ENCODE measurements at places on chromosomes 16 and 17.

DNA sequence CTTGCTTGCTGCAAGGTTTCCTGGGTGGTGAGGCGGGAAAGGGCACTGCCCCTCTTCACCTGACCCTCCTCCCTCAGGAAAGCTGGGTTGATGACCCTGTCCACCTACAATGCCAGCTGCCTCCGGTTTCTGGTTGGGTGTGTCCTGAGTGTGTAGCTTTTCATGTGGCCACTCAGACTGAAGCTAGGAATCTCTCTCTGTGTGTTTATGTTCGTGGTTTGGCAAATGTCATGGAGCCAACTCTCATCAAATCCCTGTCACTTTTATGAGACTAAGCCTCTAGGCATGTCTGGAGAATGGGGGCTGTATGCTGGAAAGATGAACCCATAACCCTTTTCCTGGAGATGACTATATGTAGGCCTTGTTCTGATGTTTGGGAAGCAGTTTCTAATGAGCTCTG lies 17.1 kb downstream of the PLEKHG4 start:
- DNase-seq, result no peak

DNA sequence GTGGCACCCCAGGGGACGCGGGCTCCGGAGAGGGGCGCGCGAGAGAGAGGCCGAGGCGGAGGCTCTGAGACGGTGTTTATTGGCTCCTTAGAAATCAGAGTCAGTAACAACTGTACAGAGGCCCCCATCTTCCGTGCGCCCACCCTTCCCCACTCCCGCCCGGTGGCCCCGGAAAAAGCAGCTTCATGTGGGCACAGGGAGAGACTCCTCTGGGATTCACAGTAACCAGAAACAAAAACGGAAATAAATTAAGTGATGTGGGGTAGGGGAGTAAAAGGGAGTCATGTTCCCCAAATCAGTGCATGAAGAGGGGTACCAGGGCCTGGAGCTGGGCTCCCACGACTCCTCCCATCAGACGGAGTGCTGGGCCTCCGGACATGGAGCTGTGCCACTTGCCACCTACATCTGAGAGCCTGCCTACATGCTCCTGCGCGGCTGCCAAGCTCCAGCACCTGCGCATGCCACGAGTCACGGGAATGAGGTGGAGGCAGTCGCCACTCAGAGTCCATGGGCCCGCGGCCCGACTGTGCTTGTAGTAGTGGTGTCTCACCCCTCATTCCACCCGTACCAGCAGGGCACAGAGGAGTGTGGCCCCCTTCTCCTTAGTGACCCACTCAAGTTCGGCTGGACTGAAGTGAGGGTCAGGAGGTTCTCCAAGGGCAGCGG lies 543 bp upstream of the GPS2 start:
- no peak for DNase-seq

DNA sequence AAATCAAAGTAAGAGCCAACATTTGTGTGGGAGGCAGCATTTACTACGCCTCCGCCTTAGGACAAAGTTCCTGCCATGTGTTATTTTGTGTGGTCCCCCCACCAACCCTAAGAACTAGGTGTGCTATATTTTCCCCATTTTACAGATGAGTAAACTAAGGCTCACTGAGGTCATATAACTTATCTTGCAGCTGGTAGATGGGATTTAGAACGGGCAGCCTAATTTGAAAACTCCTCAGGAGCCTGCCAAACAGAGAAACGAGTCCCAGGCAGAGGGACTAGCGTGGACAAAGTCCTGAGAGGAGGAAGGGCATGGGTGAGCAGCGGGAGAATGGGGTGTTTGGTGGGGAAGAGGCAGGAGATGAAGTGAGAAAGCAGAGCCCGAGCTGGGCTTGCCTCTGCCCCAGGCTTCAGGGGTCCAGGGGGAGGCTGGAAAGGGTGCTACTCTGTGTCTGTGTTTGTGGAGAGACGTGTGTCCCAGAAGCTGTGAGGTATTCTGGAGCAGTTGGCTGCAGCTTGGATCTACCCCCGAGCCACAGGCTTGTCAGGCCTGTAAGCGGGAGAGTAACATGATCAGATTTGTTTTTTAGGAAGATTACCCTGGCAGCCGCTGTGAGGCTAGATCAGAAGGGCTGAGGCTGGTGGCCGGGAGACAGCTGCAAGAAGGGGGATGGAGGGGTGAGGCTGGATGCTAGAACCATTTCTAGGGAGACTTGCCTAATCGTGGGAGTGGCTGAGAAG lies 5.0 kb downstream of the MLLT6 start:
- DNase-seq, result no peak

GRCh38 chr17:80970762-80971703 lies 20.6 kb upstream of the CHMP6 start:
- no peak for DNase-seq

- DNase-seq, result no peak
Observed at GRCh38 chr16:54521327-54521726, 234.7 kb upstream of the IRX3 start.

GRCh38 chr16:14364386-14365199 lies 265.5 kb downstream of the PARN start:
- no peak for DNase-seq

DNA sequence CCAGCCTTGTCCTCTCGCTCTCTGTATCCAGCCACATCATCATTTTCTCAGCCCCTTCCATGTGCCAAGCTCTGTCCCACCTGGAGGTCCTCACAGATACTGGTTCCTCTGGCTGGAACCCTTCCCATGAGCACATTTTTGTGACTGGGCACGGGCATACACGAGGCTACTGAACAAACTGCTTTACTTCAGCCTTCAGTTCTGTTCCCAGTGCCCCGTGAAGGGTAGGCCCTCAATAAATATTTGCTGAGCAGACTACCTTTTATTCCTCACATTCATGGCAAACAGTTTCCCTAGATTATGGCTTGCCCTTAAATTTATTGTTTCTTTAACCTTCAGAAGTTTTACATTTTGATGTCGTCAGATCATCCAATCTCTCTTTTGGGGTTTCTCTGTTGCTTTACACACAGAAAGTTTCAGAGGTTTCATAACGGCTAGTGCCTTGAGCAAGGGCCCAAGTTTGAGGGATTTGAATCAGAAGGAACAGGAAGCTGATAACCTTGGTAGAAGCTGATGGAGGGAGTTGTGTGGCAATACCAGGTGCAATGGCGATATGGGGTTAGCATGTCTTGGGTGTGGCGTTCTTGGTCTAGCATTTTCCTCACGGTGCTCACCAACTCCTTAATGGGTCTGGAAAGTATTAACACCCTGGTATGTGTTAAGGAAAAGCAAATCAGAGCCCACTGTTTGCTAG lies 27.8 kb downstream of the TMEM92 start:
- DNase-seq, result no peak

- DNase-seq, result no peak
Observed at GRCh38 chr17:60138769-60139437, 10.9 kb upstream of the CA4 start.

- DNase-seq, result no peak
Observed at GRCh38 chr17:69643686-69644085, 229.2 kb downstream of the MAP2K6 start.

DNA sequence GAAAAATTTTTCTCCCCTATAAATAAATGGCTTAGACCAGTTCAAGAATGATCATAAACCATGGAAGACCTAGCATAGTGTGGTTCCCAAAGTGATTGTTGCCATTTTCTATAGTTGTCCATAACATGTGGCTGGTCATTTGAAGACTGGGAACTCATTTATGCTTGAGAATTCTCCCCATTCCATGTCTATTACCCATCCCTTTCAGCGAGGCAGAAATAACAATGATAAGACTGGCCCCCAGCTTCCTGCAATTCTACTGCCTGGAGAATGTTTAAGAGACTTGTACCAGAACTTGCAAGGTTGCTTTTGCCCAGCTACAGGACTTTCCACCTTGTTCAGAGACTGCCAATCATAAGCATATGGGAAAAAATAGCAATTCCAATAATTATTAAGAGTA lies 146.5 kb upstream of the CDH11 start:
- DNase-seq, result no peak

DNA sequence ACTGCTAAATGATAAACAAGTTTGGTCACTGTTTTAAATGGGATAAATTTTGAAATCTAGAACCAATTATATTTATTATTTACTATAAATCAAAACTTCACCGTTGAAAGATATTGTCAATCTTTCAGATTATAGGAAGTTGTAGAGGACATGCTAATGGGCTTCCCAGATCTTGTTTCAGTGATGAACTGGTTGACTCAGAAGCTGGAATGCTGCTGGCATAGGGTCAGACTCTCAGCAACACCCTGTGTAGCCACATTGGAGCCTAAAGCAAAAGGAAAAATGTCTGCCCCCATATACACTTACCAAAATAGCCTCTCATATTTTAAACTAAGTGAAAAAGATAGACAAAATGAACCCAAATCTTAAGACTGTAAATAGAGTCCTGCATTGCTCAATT lies 916.9 kb upstream of the SOX9 start:
- DNase-seq, result no peak

- DNase-seq, result no peak
Observed at GRCh38 chr17:28950752-28951427, 428 bp downstream of the PHF12 start.

DNA sequence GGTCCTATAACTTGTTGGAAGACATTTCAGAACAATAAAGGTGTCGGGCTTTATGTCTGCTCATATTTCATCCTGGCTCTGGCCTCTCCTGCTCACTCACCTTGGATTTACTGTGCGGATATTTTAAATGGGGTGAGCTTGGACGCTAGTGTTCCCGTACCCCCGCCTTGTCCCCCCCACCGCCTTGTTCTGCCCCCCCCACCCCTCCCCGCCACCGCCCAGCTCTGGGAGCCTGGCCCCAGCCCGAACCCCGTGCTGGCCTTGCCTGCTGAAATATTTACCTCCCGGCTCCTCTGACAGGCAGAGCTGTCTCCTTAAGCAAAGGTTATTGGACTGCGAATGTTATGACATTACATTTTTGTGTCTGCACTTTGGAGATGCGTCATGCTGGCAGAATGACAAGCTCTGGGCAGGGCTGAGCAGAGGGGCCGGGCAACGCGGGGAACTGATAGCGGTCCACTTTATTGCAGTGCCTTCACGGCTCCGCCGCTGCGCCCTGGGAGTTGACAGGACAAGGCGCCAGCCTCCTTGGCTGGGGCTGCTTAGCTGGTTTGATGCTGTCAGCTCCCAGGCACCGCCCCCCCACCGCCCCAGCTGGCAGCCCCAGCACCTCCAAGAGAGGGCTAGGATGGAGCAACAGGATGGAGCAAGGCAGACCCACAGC lies 222.5 kb upstream of the GSE1 start:
- DNase-seq, result peak; percentile 95

- no peak for DNase-seq
Observed at GRCh38 chr16:19830902-19831560, 53.6 kb downstream of the GPRC5B start.

DNA sequence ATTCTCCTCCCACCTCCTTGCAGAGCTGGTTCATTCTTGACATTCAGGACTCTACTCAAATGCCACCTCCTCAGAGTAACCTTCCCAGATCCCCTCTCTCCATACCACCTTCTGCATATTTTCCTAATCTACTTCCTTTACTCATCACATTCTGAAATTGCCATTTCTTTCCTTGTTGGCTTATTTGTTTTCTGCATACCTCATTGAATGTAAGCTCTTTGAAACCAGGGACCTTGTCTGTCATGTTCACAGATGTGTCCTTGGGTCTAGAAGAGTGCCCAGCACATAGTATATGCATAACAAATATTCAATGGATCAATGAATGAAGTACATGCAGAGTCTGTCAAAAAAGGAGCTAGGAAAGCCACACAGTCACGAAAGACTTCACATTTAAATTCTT lies 7.8 kb upstream of the LONP2 start:
- no peak for DNase-seq

GRCh38 chr16:66161942-66162341 lies 204.5 kb upstream of the CDH5 start:
- DNase-seq, result no peak

GRCh38 chr17:80894439-80894721 lies 97.3 kb upstream of the CHMP6 start:
- no peak for DNase-seq

- DNase-seq, result no peak
Observed at GRCh38 chr16:49441366-49441780, 67.8 kb downstream of the C16orf78 start.

GRCh38 chr16:12611916-12612597 lies 191.6 kb downstream of the CPPED1 start:
- no peak for DNase-seq

GRCh38 chr16:12798846-12799245 lies 4.8 kb downstream of the CPPED1 start:
- no peak for DNase-seq

GRCh38 chr17:609232-609810 lies 105.3 kb downstream of the VPS53 start:
- no peak for DNase-seq

GRCh38 chr17:45129940-45130680 lies 2.2 kb downstream of the PLCD3 start:
- no peak for DNase-seq

- no peak for DNase-seq
Observed at GRCh38 chr17:80953471-80954315, 37.9 kb upstream of the CHMP6 start.

DNA sequence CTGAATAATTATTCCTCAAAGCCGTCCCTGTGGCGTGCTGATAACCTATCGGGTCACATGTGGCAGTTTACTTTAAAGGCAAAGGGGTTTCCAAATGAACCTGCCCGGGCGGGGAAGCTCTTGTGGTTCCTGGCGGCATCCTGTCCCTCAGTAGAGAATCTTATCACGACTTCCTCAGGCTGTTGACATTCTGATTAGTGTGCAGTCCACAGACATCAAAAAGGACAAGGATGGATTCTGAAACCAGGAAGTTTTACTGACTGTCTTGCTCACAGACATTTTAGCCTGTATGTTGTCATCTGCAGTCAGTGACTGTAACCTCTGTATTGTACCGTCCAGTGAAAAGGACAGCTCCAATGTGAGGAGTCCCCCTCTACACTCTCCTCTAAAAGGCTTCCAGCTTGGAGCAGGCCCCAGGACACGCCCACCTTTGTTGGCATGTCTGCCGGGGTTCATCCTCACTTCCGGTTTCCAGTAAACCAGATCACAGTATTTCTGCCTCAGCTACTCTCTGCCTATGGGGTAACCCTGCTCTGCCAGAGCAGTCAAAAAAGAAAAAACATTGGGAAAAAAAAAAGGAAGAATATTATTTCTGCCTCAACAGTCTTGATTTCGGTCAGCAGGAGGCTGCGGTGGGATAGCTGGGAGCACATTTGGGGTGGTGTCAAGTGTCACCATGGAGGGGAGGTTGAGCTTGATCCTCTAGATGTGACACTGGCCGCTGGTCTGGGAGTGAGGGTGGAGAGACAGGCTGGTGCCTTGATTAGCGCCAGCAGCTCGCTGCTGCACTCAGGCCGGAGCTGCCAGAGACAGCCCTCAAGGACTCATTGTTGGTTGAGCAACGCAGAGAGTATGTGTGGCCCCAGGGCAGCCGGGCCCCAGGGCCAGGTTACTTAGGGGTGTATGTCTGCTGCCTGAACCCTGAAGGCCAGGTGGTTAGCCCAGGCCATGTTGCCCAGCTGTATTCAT lies 89.0 kb upstream of the DNAH17 start:
- peak; percentile 37 for DNase-seq

GRCh38 chr16:66304961-66305360 lies 61.5 kb upstream of the CDH5 start:
- peak; percentile 30 for DNase-seq

All from Peyer's patch (tissue), 4 donors.